ENCODE measurements at places on chromosomes 1 and 21. TPM values are rescaled to one million over a fixed set of nuclear protein-coding genes. Genes with fewer than 3 reads are reported as not detected.

DNA sequence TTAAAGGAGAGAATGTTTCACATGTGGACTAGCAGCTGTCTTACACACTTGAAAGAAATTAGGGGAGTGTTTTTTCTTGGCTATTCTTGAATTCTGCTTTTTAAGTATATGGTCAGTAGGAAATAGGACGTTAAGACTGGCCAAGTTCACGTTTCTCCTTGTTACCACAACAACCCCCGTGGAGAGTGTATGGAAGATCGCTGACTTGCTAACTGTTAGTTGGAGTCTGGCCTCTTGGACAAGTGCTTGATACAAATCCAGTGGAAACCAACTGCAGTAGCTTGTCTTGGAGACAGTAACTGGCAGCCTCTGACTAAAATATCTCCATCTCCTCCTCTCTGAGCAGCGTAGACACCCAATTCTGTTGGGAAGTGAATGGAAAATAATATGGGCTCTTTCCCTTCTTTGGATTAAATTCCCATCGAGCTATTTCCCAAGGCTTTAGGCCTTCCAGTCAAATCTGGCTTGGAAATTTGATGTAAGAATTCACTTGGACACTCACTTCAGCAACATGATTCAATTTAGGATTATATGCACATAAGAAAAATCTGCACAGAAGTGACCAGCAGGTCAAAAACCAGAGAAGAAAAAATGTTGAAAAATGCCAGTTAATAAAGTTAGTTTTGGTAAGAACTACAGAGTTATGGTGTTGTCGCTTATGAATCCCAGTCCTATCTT, 3.6 kb upstream of the NFIA start:
- H3K4me3 ChIP-seq: no peak overlapping the region
- DNase-seq: no peak
- H3K27me3 ChIP-seq: peaks cover 48% of the 10 kb centered on the region
- H3K4me1 ChIP-seq: peaks cover 24% of the 10 kb centered on the region
- no peaks in the 10 kb centered on the region for H3K36me3 ChIP-seq

DNA sequence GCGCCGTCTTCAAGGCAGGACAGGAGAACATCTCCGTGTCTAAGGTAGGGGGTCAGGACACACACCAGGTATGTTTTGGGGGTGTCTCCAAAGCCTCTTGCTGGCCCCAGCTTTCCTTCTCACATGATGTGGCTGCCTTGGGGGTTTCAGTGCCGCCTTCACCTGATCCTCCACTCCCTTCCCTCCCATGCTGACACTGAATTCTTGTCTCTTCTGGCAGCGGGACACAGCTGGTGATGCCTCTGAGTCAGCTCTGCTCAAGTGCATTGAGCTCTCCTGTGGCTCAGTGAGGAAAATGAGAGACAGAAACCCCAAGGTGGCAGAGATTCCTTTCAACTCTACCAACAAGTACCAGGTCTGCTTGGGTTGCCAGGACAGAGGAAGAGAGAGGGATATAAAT, 13.5 kb downstream of the ATP1A2 start:
- no peak overlapping the region for H3K27ac ChIP-seq
- no peaks in the 10 kb centered on the region for H3K36me3 ChIP-seq
- DNase-seq: no peak
- H3K27me3 ChIP-seq: peaks cover 11% of the 10 kb centered on the region
- H3K4me1 ChIP-seq: peaks cover 3% of the 10 kb centered on the region

- H3K4me3 ChIP-seq: no peak overlapping the region
- peaks cover 19% of the 10 kb centered on the region for H3K27me3 ChIP-seq
- no peaks in the 10 kb centered on the region for H3K4me1 ChIP-seq
Observed at GRCh38 chr1:6757719-6758435, 27.4 kb upstream of the CAMTA1 start.

- no peak for DNase-seq
- no peaks in the 10 kb centered on the region for H3K4me1 ChIP-seq
- no peak overlapping the region for H3K4me3 ChIP-seq
- H3K36me3 ChIP-seq: no peaks in the 10 kb centered on the region
Observed at GRCh38 chr1:237258871-237259270, 216.9 kb downstream of the RYR2 start.

- peaks cover 13% of the 10 kb centered on the region for H3K4me1 ChIP-seq
- no peak overlapping the region for H3K4me3 ChIP-seq
- DNase-seq: no peak
- no peaks in the 10 kb centered on the region for H3K27me3 ChIP-seq
- H3K27ac ChIP-seq: no peak overlapping the region
Observed at GRCh38 chr1:108583757-108584427, 24.0 kb downstream of the EEIG2 start.

- H3K36me3 ChIP-seq: no peaks in the 10 kb centered on the region
- H3K27me3 ChIP-seq: peaks cover 15% of the 10 kb centered on the region
- no peak overlapping the region for H3K4me3 ChIP-seq
Observed at GRCh38 chr1:244011271-244011670, 39.8 kb upstream of the ZBTB18 start.

DNA sequence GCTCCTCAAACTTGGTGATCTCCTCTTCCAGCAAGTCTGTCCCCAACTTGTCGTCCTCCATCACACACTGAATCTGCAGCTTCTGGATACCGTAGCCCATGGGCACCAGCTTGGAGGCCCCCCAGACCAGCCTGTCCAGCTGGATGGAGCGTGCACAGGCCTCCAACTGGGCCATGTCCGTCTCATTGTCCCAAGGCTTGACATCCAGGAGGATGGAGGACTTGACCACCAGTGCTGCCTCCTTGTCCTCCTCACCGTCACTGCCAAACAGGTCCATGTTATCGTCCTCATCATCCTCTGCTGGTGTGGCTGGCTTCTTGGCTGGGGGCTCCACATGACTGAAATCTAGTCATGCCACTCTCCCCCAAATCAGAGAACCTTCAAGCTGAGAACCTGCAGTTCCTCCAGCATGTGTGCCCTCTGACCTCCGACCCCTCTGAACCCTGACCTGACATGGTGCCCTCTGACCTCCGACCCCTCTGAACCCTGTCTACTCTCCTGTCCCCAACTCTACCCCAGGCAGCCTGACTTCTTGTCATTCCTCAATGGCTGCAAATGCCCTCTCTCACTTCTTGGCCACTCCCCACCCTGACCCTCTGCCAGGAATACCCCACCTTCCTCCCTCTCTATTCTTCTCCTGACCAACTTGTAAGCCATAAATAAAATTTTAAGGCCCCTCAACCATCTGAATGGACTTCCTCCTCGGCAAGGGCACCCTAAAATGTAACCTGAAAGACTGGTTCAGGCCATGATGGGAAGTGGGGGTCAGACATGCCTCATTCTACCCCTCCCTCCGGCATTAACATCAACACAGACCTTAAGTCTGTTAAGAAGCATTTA, 275.7 kb upstream of the C1orf174 start:
- peaks cover 5% of the 10 kb centered on the region for H3K4me1 ChIP-seq
- no peak for DNase-seq
- H3K4me3 ChIP-seq: no peak overlapping the region
- no peaks in the 10 kb centered on the region for H3K36me3 ChIP-seq
- no peak overlapping the region for H3K27ac ChIP-seq
- peaks cover 50% of the 10 kb centered on the region for H3K27me3 ChIP-seq

The TMEM79 gene
- total RNA-seq: 5.1 TPM

The RGS18 gene
- not detected for total RNA-seq
